ENCODE measurements at places on chromosomes 2 and 18.

DNA sequence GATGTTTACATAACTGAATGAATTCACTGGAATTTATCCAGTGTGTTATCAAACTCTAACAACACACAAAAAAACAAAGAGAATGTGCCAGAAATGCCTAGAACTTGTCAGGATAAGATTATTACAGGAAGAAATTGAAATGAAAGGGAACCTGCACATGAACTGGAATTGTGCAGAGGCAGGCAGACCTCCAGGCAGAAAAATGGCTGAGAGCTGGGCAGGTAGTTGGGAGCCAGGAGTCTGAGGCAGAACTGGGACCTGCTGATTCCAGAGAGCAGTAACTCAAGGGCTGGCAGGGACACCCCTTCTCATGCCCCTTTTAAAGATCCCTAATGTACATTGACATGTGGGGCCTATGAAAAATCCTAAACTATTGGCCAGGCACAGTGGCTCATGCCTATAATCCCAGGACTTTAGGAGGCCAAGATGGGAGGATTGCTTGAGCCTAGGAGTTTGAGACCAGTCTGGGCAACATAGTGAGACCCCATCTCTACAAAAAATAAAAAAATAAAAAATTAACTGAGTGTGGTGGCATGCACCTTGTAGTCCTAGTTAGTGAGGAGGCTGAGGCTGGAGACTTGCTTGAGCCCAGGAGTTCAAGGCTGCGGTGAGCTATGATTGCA, 674 bp upstream of the SP110 start:
- no peak for DNase-seq

GRCh38 chr2:174705321-174705720, 59.0 kb downstream of the CHRNA1 start:
- DNase-seq: no peak

DNA sequence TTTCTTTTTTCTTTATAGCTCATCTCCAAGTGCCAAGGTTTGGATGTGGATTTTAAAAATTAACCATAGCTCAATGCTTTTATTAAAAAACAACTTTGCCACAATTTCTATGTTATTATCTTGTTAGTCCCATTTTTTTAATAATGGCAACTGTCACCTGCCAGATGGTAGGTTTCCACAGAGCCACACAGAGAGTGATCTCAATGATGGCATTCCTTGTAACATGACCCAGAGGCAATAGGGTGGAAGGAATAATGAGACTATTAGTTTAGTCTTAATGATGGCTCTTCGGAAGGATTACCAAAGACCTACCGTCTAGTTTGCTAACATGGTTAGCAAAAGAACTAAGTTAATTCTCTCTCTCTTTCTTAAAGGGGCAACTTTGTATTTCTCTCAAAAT, 64.0 kb downstream of the REL start:
- DNase-seq: no peak

DNA sequence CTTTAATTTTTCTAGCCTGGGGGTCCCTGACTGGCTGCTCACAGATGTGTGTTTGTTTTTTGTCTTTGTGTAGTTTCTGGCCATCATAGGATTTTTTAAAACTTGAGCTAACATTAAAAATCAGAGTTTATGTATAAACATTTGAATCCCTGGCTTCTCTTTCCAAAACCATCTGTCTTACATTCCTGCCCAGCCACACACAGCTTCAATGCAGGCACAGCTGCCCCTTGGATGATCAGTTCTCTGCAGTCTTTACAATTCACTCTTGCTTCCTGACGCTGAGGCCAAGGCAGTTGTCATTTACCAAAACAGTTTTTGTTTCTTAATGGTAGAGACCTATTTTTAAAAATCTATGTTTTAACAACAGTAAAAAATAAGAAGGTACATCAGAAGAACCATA, 169.2 kb upstream of the LRRTM1 start:
- DNase-seq: no peak

DNA sequence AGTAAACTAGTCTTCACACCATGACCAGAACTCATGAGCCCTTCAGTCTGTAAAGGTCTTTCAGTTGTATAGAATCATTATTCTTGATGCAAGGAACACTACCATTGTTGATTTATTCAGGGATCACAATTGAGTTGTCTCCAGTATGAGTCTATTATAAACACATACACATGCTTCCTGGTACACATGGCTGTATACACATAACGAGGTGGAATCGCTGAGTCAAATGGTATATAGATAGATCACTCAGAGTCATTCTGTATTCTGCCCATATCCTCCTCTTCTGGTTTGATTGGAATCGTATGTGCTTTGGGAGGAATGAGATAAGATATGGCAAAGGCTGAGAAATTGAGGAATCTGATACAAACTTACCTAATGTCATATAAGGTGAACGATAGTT, 216.0 kb downstream of the UBE2E3 start:
- DNase-seq: no peak

- DNase-seq: no peak
Measured at GRCh38 chr2:235630718-235631296, 137.0 kb downstream of the AGAP1 start.

DNA sequence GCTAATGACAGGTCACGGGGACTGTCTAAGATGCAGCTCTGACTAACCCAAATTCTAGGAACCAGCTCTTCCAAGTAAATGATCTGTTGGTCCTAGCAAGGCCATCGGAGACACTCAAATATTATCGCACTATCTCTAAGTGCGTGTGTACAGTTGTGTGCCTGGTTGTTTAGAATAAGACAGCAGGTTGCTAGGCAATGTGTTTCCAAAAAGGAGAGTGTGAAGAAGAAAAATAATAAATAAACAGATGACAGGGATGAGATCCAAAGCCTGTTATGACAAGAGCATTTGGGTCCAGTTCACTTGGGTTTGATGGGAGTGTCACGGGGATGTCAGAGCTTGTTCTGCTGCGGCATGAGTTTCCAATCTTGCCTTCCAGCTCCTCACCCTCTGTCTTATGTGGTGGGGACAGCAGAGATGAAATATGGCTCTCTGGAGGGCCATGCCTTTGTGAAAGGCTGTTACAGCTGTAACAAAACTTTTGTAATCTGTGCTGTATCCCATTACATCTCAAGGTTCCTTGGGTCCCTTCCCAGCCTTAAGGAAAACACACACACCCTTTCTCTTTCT, 127.5 kb upstream of the TNP1 start:
- no peak for DNase-seq

DNA sequence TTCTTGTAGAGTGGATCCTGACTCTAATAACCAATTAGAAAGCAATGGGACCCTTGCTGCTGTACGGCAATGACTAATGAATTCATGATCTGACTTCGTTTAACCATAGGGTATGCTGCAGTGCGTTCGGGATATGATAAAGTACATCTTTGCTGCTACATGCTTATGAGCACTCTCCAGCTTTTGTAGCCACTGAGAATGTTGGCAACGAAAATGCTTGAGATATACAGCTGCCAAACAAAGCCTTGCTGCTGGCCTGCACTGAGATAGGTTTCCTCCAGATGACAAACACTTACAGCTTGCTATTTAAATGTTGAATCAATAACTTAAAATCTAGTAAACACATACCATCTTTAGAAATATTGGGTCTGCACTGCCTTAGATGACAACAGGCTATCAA, 372.4 kb upstream of the SLC8A1 start:
- DNase-seq: no peak

DNA sequence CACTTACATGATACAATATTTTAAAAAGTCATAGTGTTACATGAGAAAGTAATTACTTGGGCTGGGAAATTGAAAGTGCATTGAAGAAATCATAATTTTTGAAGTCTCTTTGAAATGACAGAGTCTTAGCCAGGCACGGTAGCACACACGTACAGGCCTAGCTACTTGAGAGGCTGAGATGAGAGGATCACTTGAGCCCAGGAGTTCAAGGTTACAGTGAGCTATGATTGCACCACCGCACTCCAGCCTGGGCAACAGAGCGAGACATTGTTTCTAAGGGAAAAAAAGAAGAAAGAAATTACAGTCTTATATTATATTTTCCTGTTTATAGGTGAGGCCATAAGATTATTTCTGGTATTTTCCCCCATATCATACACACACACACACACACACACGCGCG, 9.2 kb upstream of the IAH1 start:
- no peak for DNase-seq

DNA sequence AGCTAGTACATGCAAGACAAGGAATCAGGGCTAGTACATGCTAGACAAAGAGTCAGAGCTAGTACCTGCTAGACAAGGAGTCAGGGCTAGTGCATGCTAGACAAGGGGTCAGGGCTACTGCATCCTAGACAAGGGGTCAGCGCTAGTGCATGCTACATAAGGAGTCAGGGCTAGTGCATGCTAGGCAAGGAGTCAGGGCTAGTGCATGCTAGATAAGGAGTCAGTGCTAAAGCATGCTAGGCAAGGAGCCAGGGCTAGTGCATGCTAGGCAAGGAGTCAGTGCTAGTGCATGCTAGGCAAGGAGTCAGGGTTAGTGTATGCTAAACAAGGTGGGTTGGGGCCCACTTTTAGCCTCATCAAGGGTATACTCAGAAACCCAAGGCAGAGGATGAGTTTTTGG, 90.1 kb upstream of the FAM136A start:
- no peak for DNase-seq

DNA sequence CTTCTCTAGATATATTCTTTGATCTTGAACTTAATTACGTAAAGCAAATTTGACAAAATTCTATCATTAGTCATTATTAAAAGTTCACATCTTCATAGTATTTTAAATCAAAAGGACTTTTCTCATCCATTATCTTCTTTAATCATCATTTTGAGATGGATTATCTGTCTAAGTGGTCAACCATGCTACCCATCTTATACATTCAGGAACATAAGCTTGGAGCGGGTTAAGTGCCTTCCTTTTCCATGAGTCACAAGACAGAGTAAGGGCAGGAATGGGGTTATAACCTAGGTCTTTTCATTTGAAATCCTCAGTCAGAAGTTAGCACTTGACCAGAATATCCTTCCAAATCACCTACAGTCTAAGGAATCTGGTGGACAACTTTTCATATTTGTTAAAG, 297.1 kb downstream of the TCF4 start:
- DNase-seq: no peak

- DNase-seq: no peak
Measured at GRCh38 chr2:221465776-221466175, 106.3 kb downstream of the EPHA4 start.

- DNase-seq: no peak
Measured at GRCh38 chr2:48080534-48081316, 174.4 kb upstream of the FBXO11 start.

- no peak for DNase-seq
Measured at GRCh38 chr2:62923881-62924280, 126.7 kb upstream of the OTX1 start.

DNA sequence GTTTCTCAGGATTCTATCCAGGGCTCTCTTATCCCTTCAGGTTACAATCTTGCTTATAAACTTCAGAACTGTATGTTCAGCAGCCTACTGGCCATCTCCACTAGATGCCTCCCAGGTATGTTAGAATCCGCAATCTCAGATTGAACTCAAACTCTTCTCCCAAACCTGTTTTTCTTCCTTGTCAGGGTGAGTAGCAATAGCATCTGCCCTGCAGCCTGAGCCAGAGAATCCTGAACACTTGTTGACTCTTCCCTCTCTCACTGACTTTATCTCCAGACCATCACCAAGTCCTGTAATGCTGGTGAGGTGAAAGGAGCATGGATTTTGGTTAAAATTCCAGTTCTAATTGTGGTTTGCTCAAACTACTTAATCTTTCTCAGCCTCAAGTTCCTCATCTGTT, 82.6 kb upstream of the ALPP start:
- DNase-seq: no peak

DNA sequence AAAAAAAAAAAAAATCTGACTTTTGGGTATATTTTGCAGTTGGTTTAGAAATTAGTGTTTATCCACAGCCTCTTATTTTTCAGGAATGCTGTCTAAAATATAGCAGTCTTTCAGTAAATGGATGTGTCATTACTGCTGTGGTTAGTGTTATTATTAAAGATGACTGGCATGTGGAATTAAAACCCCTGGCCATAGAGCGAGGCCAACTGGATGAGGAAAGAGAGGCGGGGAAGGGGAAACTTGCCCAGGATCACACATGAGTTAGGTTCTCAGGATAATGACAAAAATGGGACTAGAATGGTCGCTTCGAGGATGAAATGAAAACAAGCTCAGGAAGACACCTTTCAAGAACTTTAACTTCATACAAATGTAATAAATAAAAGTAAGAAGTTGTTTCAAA, 57.4 kb upstream of the APCDD1 start:
- no peak for DNase-seq

DNA sequence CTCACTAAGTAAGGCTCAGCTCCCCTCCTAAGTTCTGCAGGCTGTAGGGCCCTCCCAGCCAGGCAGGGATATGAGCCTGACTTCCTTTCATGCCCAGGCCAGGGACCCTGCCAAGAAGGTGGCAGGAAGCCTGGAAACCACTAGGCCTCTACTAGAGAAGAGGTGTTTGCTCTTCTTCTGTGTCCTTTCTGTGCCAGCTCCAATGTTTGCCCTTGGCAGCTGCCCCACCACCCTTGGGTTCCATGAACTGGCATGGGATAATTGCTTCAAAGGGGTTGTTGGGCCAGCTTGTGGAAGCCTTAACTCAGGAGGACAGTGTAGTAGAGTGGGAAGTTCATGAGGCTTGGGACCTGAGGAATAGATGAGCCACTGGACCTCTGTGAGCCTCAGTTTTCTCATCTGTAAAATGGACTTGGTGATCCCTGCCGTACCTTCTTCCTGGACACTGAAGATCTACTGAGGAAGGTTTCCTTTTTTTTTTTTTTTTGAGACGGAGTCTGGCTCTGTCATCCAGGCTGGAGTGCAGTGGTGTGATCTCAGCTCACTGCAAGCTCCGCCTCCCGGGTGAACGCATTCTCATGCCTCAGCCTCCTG, 3.9 kb downstream of the SLC35F6 start:
- DNase-seq: no peak

- DNase-seq: no peak
Measured at GRCh38 chr2:36338827-36339145, 16.8 kb upstream of the CRIM1 start.

DNA sequence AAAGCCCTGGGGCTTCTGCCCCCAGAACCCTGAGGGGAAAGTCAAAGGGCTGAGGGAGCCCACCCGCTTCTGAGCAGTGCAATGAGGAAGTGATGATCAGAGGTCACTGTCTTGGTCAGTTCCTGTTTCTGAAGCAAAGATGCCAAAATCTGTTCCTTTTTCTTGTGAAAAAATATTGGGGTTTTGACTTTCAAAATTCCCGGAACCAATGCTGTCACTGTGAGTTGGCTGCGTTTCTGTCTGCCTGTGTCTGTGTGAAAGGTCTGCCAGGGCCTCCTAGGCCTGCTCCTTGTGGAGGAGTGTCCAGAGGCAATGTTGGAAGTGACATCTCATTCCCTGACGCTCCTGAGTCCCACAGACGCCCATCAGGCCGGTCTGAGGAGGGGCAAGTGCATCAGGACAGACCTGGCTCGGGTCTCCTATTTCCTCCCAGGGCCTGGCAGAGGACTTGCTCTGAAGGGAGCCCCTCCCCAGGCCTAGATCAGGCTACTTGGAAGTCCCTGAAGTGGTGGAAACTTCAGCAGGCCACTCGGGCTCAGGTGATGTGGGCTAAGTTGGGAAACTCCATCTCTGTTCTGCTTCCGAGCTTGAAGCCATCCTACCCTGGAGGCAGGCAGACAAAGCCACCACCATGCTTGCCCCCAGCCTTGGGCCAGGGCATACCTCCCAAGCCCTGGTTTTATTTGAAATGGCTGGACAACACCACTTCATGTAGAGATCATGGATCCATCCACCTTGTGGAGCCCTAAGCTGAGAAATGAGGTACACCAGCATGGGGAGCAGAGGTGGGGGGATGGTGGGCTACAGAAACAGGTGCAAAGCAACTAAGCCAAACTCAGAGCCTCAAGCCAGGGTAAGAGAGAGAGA, 51.0 kb downstream of the PKDCC start:
- DNase-seq: no peak

GRCh38 chr2:29611261-29611660, 310.1 kb downstream of the ALK start:
- DNase-seq: no peak

All from activated CD4-positive, alpha-beta T cell treated with anti-CD3 and anti-CD28 coated beads, Interleukin-2, amount 50 U/mL, for 24 hours (primary cell).